NCI-H2081 (cell line): ENCODE measurements at places on chromosomes 7 and 10.

DNA sequence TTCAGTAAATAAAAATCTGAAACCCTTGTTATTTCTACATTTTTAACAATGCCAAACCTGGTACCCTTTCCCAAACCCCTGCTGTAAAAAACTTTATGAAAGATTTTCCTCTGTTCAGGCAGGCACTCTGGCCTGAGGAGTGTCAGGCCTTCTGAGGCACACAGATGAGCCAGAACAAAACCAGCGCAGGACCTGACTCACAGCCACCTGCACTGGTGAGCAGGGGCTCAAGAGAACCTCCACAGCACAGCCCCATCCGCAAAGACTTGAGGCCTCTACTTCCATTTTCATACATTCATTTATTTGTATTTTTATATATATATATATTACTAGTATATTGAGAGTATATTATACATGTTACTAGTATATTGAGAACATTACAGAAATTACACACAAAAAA, 49.4 kb downstream of the COBL start:
- DNase-seq = no peak

GRCh38 chr10:34102237-34102673, 712.8 kb downstream of the PARD3 start:
- DNase-seq = no peak

GRCh38 chr10:51960494-51960895, 261.1 kb upstream of the CSTF2T start:
- peak; percentile 38 for DNase-seq

DNA sequence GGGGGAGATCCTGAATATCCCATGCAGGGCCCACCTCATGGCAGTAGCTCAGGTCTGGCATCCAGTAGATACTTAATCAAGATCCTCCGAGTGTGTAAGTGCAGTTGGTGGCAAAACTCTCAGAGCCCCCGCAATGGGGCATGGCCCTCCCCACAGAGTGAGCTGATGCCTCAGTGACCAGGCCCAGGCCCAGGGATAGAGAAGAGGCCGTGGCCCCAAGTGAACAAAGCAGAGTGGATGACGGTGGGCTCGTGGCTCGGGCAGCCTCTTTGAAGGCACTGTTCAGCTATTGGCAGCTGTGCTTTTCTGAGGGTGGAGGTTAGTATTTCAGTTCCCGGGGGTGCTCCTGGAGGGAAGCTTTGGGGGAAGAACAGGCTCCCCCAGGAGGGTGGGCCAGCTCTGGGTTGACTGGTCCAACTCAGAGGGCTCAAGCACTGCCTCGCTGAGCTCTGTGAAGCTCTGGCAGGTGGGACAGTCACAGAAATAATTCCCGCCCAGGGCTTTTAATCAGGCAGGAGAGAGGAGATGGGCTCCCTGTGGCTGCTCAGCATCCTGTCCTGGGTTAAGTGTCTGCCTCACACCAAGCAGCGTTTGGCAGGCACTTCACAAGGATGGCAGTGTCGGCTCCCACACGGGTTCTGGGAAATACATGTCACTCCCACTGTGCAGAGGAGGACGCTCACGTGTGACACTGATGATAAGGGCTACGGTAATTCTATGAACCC, 583.6 kb downstream of the TCERG1L start:
- no peak for DNase-seq

GRCh38 chr10:63114031-63114814, 18.9 kb upstream of the NRBF2 start:
- no peak for DNase-seq

GRCh38 chr7:73647725-73648592, 19.7 kb upstream of the VPS37D start:
- peak; percentile 17 for DNase-seq

DNA sequence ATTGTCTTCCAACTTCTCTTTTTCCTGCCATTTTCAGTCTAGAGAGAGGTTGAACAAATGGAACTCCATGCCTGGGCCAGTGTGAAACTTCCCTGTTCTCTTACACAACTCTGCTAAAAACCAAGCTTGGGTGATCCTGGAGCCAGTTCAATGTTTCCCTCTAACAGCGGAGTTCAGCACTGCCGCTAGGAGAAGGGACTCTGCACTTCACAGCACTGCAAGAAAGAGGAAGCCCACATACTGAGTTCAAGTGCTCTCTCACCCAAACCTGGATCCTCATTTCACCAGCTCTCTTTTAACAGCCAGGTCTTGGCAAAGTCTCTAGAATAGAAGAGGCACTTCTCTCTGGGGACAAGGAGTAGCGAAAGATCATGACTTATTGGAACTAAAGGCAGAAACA, 18.8 kb downstream of the FOXI2 start:
- DNase-seq = no peak

- DNase-seq = no peak
Measured at GRCh38 chr10:122273966-122274545, 3.0 kb downstream of the BTBD16 start.

- DNase-seq = no peak
Measured at GRCh38 chr10:63464402-63465292, 1.1 kb downstream of the JMJD1C start.

GRCh38 chr10:131982185-131982756, 548 bp upstream of the BNIP3 start:
- no peak for DNase-seq

DNA sequence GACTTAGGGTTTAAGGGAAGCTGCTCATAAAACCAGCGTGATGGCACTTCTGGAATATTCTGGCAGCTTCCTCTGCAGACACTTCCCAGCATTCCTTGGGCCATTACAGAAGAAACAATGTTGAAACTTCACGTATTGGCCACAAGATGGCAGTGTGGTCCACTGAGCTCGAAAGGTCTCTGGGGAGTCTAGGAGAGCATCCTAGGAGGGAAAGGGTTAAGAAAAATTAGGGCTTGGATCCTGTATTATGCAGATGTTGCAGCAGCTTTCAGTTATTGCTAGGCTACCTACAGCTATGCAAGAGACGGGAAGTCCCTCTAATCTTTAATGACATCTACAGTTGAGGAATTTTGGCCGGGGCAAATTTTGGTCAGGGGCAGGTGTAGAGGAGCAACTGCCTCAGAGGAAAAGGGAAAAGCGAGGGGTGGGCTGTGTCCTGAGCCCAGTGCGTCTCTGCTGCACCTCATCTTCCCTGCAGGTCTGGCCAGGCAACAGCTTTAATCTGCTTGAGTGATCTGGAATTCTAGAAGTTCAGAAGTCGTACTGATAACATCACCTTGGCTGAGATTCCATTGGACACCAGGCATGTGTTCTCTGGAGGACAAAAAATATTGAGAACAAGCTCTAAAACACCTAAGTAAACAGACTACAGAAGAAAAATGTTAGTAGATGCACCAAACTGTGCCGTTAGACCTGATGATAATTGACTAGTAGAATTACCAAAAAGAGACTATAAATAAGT, 220.8 kb upstream of the PRSS58 start:
- peak; percentile 55 for DNase-seq

DNA sequence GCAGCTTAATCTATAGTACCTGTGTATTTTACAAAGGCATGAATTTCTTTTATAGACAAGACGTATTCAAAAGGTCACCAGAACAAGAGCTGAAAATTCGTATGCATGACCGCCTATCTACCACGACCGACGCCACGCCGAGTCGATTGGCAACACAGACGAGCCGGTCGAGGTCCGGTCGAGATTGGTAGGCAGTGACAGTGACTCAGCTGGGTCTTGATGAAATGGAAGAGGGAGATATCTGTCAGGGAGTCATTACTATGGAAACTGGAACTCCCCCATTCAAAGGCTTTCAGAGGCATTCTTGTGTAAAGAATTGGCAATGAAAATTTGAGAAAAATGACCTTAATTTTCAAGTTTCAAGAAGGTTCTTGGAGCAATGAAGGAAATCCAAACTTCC, 2.1 kb downstream of the ATP5MK start:
- no peak for DNase-seq

- no peak for DNase-seq
Measured at GRCh38 chr10:34918776-34919315, 103.8 kb upstream of the PARD3 start.

DNA sequence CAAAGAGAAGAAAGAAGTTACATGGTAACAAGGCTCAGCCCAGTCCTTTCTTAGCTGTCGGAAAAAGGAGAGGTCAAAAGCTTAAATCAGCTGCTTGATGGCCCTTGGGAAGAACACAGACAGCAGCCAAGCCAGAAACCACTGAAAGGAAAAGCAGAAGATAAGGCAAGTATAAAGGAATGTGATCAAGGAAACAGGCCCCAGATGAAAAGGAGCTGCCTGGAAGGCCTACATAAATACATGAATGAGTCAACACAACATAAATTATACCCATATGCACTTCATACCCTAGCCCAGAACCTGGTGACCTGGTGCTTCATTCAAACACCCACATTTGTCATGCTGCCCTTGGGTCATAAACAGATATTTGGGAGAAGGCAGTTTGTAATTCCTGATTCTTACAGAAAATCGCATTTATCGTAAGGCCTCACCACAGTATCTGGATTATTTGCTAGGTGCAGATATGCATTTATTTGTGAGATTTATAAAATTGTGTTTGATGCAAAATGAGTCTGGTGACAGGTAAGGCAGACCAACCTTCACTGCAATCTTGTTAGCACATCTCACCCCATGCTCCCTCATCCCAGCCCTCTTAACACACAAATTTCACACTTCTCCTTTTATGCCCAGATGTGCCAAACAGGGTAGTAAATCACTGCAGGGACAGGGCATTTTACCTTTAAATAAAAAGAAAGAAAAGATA, 94.9 kb upstream of the KCNIP2 start:
- no peak for DNase-seq
